ENCODE measurements at places on chromosomes 2 and 18. TPM values are rescaled to one million over a fixed set of nuclear protein-coding genes. Genes with fewer than 3 reads are reported as not detected.

DNA sequence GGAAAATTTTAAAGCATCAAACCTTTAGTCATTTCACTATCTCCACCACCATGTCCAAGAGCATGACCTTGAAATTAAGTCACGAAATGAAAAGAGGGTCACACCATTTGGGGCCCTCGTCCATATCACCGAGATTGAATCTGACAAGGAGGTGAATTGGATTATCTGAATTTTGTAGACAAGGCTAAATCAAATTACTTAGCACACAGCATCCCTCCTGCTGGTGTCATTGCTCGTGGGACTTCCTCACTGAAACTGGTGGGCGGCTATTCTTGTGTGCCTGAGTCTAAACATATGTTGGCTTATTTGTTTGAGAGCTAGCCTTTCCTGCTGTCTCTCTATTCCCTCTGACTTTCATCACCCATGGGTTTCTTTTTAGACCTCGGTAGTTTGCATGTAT is 64.6 kb upstream of the CNGA3 start:
- DNase-seq, result no peak

- no peak for DNase-seq
These were observed 18.5 kb downstream of the DSG2 start for GRCh38 chr18:31516437-31516836.

DNA sequence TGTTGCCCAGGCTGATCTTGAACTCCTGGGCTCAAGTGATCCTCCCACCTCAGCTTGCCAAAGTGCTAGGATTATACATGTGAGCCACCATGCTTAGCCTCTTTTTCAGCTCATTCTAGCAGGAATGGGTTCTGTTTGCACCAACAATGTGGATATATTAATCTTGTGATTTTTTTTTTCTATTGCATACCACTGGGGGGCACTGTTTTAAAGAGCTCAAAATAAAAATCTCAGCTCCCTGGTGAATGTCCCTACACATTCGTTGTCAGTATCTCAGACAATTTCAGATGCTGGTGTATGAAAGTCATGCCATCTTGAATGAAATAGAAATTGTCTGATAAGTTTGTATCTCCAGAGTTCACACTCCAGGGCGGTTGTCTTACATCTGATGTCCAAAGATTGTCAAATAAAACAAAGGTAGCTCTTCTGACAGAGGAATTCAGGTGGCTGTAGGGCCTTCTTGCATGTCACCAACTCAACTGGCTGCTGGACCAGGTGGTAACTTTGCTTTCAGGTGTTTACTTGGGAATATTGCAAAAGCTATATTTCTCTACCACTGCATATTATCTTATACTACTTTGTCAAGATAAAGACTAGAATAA is 3.1 kb upstream of the MATN3 start:
- peak; percentile 18 for DNase-seq

GRCh38 chr2:147331790-147332419 is 512.9 kb upstream of the ACVR2A start:
- peak; percentile 62 for DNase-seq

- peak; percentile 44 for DNase-seq
These were observed 38.3 kb upstream of the IL1R1 start for GRCh38 chr2:102103992-102104871.

DNA sequence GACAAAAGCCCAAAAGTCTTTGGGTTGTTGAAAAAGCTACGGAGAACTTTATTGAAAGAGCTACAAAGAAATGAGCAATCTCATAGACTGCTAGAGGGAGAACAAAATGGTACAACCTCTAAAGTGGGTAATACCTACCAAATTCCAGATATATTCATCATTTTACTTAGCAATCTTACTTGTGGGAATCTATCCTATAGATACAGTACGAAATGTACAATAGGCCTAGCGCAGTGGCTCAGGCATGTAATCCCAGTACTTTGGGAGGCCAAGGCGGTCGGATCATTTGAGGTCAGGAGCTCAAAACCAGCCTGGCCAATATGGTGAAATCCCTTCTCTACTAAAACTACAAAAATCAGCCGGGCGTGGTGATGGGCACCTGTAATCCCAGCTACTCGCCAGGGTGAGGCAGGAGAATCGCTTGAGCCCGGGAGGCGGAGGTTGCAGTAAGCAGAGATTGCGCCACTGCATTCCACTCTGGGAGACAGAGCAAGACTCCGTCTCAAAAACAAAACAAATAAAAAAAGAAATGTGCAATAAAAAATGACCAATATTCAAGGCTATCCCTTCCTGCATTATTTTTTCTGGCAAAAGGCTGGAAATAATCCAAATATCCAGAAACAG is 10.1 kb downstream of the EXOC6B start:
- no peak for DNase-seq

- peak; percentile 33 for DNase-seq
These were observed 857 bp downstream of the DYM start for GRCh38 chr18:49459404-49460171.

GRCh38 chr18:12417687-12418086 is 10.0 kb downstream of the PRELID3A start:
- DNase-seq, result no peak

- DNase-seq, result no peak
These were observed 281.8 kb upstream of the ZEB2 start for GRCh38 chr2:144801766-144802165.

DNA sequence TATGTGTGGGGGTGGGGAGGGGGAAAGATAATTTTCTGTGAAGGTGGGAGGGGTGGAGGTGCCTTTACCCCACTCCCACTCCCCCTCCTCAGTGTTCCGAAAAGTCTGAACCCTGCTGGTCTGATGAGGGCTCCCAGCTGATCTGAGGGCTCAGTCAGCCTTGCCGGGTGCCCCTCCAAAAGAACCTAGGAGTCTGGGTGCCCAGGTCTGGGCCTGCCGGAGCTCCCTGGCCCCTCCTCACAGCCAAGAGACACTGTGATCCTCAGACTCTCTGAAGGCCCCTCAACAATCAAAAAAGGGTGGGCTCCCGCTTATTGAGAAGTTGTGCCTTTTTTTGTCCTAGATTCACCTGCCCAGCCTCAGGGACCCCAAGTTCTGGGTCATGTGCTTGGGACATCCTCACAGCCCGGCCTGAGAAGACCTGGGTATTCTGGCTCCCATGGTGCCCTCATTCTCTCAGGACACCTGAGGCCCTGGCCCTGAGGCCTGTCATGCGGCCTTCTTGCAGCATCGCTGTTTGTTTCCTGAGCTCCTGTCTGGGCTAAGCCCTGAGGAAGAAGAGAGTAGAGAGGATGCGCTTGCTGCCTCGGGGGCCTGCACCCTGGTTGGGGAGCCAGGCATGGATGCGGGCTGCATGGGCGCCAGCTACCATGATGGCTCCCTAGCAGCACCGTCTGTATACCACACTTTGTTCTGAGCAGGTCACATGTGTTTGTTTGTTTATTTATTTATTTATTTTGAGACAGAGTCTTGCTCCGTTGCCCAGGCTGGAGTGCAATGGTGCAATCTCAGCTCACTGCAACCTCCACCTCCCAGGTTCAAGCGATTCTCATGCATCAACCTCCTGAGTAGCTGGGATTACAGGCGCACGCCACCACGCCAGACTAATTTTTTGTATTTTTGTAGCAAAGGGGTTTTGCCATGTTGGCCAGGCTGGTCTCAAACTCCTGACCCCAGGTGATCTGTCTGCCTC is 44.0 kb downstream of the SDC1 start:
- no peak for DNase-seq

DNA sequence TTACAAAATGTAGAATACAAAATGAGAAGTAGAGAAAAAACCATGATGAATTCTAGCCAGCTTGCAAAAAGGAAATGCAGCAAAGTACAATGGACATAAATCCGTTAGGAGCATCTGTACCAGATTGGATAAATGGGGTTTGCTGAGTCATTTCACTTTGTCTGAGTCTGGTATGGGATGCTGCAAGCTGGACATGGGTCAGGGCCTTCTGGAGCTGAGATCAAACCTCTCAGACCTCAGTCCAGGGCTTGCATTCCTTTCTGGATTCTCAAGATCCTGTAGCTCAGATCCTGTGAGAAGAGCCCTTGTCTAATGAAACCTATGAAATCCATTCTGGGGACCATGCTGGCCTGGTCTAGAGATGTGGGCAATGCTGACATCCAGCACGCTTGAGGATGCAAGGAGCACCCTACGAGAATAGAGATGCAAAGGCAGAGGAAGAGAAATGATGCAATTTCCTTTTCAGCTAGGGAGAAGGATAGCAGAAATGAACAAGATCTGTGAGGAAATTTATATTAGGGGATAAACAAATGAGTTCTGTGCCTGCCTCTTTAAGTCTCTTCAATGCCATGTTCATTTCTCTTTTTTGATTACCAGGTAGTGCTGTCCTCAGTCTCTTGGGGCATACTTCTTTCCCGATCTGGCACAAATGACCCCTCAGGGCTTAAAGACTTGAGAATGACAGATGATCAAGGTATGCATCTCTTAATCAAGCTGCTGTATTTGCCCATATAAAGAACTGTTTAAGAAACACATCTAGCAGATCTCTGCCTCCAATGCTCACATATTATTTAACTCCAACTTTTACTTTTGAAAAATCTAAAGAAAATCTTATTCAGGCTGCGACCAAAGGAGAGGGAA is 230.4 kb downstream of the MEIS1 start:
- no peak for DNase-seq

GRCh38 chr2:65443509-65444186 is 11.2 kb upstream of the SPRED2 start:
- DNase-seq, result no peak

GRCh38 chr2:40332191-40332826 is 119.6 kb downstream of the SLC8A1 start:
- DNase-seq, result no peak

DNA sequence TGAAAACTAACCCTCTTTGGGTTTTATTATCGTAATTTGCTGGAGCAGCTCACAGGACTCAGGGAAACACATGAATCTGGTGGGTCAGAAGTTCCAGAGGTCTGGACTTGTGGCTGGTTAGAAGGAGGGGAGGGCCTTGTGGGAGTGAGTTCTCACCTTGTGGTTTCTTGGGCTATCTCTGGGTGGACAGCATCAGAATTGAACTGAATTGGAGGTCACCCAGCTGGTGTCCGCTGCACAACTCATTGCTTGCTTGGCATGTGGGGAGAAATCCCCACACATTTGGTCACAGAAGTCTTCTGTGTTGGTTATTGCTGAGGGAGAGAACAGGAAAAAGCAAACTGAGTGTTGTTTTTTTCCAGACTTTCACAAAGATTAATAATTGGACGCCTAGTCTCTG is 27.5 kb downstream of the ZNF892 start:
- no peak for DNase-seq

DNA sequence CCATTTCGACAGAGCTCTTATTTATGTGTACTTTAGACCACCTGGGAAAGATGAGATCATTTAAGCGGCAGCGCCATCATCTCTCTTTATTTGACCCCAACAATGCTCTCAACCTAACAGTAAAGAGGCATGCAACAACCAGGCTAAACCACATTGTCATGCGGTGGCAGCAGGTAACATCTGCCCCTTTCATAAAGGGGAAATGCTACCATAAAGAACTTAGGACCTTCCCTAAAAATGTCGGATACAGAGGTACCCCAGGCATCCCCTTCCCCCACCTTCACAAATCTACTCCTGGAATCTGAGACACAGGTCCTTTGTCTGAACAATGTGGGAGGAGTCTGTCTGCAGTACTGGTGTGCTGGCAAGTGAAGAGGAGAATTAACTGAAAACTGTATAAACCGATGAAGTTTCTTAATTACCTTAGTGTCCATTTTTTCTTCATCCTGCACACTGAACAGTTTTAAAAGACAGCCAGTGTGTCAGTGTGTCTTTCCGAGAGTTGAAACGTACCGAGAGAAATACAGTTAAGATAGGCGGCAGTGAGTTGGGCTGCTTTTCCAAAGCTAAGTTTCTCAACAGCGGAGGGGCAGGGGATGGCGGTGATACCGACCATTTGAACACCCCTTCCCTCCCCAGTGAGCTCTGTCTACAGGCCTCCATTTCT is 1.9 kb downstream of the MEX3C start:
- DNase-seq, result peak; percentile 44

GRCh38 chr18:10194592-10194991 is 259.8 kb upstream of the APCDD1 start:
- no peak for DNase-seq

DNA sequence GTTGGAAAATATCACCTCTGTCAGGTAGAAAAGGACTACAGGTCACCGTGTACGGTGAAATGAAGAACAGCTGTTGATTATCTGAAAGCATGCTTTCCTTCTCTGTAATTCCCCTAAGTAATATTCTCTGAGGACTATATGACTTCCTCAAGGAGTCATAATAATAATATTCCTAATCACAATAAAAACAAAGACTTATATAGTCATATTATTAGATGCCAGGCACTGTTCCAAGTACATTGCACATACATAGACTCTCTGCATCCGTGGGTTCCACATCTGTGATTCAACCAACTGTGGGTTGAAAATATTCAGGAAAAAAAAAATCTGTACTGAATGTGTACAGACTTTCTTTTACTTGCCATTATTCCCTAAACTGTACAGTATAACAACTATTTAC is 512.4 kb upstream of the ID2 start:
- DNase-seq, result no peak

DNA sequence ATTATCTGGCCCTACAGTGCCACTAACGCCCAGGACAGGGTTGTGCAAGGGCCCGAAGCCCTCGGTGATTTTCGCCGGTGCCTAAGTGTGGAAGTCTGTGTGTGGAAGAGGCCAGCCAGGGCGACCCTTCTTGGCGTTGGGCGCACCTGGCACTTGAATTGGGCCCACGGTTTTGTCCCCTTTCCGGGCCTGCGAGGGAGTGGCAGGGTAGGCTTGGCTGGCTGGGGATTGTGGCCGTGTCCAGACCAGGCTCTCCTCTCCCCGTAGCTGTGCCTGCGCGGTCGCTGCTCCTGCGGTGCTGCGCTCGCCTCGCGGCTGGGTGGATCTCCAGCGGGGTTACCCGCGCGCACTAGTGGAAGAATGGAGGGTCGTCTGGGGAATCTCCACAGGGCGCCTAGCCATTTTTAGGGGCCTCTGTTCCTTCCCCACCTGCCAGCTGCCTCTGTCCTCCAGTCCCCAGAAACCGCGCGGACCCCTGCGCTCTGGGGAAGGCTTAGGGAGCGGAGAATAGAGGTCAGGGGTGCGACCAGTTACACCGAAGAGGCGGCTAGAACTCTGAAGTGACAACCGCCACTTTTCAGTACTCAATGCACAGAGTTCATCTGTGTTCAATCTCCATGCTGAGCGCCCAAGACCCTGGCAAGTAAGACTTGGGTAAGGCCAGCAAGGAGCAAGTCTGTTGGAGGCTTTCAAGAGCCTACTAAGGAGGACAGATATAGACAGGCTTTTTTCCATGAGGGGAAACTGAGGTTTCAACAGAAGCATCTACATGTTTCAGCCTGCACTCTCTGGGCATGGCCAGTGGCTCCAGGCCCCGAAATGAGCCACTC is 16.0 kb downstream of the EVX2 start:
- DNase-seq, result no peak

The CHRNG gene
- total RNA-seq, result not detected

The CFAP53 gene
- 0.56 TPM for total RNA-seq

The AQP12A gene
- total RNA-seq, result not detected

The PLB1 gene
- 1.1 TPM for total RNA-seq

The DSG3 gene
- total RNA-seq, result not detected

Measured in activated CD4-positive, alpha-beta T cell treated with anti-CD3 and anti-CD28 coated beads, Interleukin-2, amount 10 ng/mL, durations not matched to agents 7 days and 5 days (primary cell).